ENCODE measurements at places on chromosomes 1 and 21.

DNA sequence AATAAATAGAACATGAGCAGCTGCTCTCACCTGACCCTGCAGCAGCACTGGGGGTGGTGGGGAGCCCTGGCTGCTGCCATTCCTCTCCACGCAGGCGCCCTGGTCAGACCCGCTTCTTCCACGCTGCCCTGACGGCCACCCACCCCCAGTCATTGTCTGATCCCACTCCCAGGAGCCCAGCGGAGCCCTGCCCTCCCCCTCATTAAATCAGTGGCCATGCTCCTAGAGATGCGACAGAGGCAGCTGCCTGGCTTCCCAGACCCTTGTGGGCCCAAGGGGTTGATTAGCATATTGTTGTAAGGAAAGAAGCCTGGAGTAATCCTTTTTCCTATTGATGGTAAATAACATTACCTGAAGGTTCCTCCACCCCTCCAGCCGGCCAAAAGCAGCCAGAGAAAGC lies 301.5 kb downstream of the RRAGC start:
- DNase-seq: no peak

DNA sequence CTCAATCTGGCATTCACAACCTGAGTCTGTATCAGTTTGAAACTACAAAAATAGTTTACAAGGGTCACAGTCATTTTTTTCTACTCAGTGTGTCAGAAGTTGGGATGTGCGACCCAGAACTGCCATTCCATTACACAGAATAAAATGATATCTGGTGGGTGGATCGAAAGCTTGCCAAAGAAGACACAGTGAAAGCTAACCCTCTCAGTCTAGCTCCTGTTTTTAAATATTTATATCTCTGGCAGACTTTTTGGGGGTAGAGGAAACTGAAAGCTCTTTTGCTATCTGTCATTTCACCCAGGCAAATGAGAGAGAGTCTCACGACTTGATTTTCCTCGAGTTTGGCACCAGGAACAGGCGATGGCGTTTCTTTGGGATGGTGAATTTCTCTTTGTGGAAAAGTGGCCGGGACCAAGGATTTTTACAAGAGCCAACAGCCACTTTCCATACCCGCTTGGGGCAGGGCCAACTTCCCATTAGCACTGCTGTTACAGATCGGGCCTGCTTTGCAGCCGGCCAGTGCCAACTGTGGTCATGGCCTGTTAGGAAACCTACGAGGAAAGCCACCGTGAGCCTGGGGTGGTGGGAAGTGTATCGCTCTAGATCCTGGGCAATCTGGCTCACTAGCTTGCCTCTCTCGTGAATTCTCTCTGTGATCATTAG lies 185.5 kb upstream of the NFIA start:
- no peak for DNase-seq

DNA sequence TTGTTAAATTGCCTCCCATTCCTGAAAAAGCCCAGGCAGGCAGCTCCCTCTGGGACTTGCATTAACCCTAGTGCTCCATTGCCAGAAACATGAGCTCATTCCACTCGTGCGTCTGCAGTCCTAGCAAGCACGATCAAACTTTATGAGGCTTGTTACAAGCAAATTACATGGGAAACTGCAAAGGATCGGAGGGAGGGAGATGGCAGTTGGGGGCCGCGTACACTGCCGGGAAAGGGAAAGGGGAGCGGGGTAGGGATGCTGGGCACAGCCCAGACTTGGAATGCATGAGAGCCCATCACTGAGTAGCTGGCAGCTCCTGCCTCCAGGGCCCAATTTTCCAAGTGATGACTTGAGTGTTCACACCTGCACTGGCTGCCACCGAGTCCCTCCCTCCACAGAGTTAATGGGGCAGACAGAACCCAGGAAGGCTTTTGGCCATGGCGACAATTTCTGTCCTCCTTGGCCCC lies 169.9 kb downstream of the BRINP2 start:
- DNase-seq: no peak

- DNase-seq: no peak
These were observed 11.3 kb downstream of the ARHGEF11 start for GRCh38 chr1:157034137-157034800.

DNA sequence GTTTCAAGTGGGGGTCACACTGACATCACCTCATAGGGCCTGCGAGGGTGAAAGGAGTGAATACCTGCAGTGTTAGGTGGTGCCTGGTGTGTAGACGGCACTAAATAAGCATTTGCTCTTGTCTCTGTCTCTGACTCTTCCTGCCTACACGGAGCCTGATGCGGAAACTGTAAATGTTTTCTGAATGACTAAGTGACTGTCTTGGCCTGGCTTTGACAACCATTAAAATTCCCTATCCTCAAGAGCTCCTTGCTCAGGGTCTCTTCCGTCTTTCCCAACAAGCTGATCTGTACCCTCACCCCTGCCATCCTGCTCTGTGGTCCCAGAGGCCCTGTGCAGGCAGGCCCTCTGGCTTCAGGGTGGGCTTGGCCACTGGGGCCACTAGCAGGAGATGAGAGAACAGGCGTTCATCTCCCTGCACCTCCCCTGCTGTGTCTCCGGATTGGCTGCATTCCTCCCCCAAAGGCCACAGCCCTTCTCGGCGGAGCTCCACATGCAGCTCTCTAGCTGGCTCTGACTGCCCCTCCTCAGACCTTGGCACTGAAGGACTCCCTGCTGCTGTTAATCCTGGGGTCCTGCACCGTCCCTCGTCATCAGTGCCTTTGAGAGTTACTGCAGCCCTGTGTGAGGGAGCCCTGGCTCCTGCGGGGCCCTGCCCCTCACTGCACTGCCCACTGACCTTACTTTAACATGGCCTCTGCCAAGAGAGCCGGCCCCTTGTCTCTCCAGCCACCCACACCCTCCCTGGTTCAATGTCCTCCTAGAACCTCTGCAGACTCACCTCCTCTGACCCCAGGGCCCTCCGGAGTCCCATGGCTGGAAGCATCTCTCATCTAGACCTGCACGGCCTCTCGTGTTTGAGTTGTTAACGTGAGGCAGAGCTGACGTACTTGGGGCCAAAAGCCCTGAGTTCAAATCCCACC lies 211.1 kb downstream of the MATN1 start:
- no peak for DNase-seq

All from T1000 (cell line).